ENCODE measurements at places on chromosomes 6 and 20. TPM values are rescaled to one million over a fixed set of nuclear protein-coding genes. Genes with fewer than 3 reads are reported as not detected.

DNA sequence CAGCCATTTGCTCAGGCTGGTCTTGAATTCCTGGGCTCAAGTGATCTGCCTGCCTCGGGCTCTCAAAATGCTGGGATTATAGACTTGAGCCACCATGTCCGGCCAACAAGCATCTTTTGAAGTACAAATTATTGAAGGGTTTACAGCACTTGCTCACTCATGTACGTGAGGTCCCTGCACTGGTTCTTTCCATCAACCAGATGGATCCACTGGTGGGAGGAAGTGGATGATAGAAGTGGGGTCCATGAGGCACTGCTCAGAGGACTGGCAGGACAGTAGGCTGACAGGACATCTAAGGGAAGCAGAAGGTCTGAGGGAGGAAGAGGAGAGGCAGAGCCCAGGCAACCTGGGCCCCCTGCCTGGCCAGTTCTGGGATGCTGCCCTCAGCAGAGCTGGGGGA lies 109.2 kb upstream of the NXT1 start:
- no peak for DNase-seq

DNA sequence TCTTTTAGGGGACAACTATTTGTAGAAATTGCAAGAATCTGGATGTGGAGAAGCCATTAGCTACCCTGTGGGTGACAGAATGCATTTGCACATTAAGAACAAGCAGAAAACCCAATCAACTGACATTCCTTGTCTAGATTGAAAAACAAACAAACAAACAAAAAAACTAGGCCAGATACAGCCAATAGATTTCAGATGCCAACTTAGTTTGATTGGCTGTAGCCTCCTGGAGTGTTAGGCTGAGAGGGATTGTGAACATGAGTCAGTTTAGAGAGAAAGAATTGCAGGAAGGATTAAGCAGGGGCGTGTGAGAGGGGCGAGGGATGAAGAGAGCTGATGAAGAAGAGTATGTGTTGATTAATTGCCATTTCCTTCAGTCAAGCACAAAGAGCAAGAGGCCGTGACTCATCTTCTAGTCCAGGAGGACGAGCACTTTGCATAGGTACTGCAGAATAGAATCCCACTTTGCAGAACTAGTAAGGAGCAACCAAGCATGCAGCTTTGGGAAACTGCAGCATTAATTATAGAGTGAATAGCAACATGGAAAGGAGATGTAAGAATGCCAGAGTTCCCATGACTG lies 188.0 kb upstream of the RAB32 start:
- peak; percentile 17 for DNase-seq

Gene F13A1
- total RNA-seq: not detected

Gene HAO1
- total RNA-seq: not detected

Gene MUC22
- total RNA-seq: not detected

Gene SLC12A5
- 1.3 TPM for total RNA-seq

Gene IL17F
- not detected for total RNA-seq

Gene RCAN2
- total RNA-seq: 0.03 TPM

DNA sequence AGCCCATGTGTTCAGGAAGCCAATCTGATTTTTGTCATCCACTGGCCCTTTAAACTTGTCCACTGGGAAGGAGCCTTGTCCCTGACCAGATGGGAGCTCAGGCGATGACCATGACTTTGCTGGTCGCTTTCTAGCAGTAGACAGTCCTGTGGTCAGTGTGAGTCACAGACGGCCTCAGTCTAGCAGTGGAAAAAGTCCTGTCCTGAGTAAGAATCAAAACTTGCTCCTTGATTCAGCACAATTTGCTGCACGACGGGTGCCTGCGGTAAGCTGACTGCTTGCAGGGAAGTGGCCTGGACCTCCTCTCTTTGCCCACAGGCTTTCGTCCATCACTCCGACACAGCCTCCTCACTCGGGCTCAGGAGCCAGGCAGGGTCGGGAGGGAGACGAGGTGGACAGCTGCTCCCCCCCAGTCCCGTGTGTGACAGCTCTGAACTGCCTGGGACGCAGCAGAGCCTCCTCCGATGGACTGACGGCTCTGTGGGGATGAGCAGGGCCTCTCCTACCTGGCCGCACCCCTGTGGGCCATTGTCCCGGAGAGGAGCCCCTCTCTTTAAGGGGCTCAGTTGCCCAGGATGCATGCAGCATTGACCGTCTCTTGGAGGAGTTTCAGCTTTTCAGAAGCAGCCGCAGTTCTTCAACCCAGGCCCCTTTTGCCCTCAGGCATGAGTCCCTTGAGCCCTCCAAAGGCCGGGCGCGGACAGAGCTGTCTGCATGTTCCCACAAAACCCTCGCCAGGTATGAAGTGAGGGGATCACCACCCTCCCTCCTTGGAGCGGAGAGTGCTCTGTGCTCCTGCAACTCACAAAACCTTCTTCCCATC lies 209.2 kb downstream of the ANKRD60 start:
- peak; percentile 80 for DNase-seq

Gene GABRR2
- 0.10 TPM for total RNA-seq

Gene IMPG1
- not detected for total RNA-seq

DNA sequence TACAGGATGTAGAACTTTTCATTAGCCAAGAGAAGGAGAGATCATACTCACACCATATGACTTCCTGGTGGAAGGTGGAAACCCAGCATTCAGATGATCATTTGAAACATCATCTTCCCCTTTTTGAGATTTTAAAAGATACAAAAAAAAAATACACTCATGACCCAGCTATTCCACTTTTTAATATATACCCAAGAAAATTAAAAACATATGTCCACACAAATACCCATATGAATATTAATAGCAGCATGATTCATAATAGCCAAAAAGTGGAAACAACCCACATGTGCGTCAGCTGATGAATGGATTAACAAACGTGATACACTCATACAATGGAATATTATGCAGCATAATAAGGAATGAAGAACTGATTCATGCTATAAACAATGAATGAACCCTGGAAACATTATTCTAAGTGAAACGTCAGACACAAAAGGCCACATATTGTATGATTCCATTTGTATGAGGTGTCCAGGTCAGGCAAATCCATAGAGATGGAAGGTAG lies 130.0 kb upstream of the SGK1 start:
- peak; percentile 57 for DNase-seq

GRCh38 chr6:81962198-81962597 lies 209.7 kb upstream of the TENT5A start:
- no peak for DNase-seq

DNA sequence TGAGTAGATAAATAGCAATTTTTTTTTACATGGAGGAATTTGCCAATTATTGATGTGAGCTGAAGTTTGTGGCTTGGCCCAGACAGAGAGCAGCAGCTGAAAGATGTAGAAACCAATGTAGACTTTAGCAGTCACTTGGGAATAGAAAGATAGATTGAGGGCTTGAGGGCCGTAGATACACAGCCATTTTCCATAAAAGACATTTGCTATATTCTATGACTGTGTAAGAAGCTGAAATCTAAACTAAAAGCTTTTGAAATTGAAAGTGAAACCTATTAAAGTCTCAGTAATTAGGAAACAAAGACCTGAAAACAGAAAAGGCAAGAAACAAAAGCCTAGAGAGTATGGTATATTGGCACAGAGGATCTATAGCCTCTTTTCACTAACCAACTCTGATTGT lies 332.7 kb downstream of the CENPW start:
- DNase-seq: no peak

DNA sequence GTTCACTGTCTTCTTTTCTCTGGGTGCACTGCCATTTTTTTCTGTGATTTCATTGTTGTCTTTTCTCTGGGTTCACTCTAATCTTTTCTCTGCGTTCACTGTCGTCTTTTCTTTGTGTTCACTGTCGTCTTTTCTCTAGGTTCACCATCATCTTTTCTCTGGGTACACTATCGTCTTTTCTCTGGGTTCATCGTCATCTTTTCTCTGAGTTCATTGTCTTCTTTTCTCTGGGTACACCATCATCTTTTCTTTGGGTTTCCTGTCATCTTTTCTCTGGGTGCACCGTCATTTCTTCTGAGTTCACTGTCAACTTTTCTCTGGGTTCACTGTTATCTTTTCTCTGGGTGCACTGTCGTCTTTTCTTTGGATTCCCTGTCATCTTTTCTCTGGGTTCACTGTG lies 137.6 kb upstream of the MAP3K4 start:
- DNase-seq: no peak

Gene PACSIN1
- not detected for total RNA-seq

DNA sequence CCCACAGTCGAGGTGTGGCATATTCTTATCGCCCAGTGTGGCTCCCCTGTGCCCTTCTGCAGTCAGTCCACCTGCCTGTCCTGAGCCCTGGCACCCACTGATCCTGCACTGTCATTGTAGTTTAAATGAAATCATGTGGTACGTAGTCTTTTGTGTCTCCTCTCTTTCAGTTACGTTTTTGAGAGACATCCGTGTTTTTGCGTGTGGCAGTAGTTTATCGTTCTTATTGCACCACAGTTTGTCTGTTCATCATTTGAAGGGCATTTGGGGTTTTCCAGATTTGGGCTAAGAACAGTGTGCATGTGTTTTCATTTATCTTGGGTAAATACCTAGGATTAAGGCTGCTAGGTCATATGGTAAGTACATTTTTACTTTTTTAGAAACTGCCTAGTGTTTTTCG lies 49.3 kb downstream of the SPATA2 start:
- DNase-seq: no peak

- no peak for DNase-seq
Observed at GRCh38 chr6:22056398-22056797, 240.4 kb downstream of the PRL start.

Gene SLC26A8
- total RNA-seq: 0.26 TPM

Gene BNIP5
- not detected for total RNA-seq

Gene RNF182
- 8.2 TPM for total RNA-seq

DNA sequence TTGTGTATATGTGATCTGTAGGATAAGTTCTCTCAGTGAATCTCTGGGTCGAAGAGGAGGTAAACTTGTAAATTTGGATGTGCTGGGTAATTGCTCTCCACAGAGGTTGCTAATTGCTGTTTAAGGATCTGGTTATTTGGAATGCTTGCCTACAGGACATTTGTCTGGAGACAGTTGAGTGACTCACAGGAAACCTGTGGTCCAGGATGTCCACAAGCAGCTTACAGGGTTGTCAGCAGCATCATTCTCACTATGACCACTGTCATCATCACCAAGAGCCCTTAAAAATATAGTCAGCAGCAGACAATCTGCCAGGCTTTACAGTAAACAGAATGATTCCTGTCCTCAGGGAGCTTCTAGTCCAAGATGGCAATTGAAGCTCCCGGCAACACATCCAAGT lies 31.2 kb upstream of the KCNK5 start:
- peak; percentile 37 for DNase-seq

DNA sequence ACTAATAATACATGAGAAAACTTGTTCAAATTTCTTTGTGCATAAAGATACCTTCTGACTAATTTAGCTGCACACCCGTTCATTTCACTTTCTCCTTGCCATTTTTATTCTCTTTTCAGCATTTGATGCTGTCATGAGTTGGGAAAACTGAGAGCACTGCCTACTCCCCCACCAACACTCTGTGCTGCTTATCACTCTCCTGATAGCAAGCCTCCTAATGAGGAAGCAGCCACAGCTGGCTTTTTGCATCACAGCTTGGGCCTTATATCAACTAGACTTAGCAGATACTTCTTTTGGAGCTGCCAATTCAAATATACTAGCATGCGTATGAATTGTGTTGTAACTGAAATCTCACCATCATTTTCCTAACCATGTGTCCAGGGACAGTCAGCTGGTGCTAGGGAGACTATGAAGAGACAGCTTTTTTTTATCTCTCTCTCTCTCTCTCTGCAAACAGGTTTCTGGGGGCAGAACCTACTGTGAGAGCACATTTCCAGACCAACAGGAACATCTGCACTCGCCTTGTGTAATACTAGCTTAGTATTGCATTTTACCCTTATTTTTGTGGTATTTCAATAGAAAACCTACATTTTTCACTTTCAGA lies 699.0 kb downstream of the KHDRBS2 start:
- no peak for DNase-seq

Gene SLC22A23
- total RNA-seq: 3.3 TPM

DNA sequence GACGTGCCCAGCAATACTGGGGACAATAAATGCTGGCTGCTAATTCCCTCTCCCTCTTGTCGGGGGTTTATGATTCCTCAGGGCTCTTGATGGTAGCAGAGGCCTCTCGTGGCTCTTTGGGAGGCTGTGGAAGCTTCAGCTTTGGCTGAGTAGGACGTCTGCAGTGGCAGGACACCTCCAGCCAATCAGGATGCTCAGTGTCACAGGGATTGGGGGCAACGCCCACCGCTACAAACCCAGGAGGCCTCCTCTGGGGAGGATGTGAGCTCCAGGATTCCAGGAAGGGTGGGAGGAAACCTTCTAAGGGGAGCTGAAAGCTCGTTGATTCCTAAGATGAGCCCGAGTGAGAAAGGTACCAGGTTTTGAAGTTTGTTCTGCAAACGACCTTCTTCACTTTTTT lies 19.4 kb downstream of the RSPO4 start:
- DNase-seq: no peak

Gene RIPPLY2
- not detected for total RNA-seq

DNA sequence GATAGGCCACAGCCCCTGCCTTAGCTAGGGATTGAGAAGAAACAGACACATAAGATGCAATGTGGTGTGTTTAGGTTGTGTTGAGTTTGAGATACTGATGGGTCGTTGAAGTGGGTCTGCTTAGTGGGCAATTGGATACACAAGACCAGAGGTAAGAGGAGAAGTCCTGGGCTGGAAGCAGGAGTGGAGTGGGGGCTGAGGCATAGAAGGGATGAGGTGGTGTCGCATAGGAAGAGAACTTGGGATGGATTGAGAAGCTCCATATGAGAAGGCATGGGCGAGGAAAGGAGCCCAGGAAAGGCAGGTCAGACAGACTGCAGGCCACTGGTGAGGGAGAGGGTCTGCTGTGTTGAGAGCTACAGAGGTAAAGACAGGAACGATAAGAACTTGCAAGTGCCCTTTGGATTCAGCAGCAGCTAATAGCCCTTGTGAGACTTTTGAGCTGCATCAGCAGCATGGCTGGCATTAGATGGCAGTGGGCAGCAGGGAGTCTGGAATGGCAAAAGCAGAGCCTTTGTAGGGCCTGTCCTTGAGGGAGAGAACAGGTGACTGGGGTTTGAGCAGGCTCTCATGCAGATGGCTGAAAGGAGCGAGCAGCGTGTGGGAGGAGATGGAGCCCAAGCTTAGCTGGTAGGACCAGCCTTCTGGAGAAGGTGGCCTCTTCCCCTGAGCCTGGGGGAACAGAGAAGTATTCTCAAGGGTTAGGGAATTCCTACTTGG lies 33.2 kb downstream of the PLCG1 start:
- no peak for DNase-seq

DNA sequence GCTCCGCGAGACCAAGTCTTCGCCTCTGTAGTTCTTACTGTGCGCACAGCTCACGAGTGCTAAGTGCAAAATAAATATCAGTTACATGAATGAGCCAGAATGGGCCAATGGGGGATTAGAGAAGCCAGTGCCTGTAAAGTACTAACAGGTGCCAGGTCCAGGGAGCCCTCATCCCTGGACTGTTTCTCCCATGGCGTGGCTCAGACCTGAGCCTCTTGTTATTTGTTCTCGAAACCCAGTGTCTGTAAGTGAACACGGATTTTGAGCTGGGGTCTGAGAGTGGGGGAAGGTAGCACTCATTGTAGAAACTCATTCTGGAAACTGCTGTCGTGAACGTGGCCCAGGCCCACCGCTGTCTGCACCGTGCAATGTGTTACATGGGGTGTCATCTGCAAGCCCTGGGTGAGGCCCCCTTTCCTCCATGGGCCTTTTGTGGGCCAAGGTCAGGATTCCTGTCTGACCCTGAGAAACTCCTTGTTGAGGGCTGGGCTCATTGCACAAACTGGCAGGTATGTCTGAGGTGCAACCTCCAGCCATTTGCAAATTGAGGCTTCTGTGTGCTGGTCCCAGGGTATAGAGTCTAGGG lies 154.7 kb downstream of the SYCP2 start:
- DNase-seq: no peak

Gene ADAM33
- total RNA-seq: not detected

Gene ANKEF1
- total RNA-seq: 7.4 TPM

Gene ATXN1
- 10.3 TPM for total RNA-seq

Gene CTAGE9
- not detected for total RNA-seq
